ENCODE measurements at places on chromosomes 11 and 22.
A peak's percentile ranks its signal among the peaks of the same experiment; 100 is the strongest.

DNA sequence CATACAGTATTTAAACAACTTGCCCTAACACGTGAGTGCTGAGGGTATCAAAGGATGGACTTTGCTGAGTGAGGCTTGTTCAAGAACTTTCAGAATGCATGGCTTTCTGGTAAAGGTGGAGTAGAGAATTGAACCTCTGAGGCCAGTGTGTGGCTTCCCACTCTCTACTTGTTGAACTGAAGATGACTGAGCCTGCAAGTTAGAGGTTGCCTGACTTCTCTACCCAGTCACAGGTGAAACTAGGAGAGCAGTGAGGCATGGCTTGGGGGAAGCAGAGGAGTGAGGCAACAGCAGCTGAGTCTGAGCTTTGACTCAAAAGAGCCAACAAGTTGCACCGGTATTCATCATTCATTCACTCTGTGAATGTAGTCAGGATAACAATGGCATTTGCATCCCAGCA, 256.4 kb upstream of the SESN3 start:
- no peak for DNase-seq

- no peak for DNase-seq
These were observed 87.3 kb downstream of the KCNQ1 start for GRCh38 chr11:2531987-2532703.

- DNase-seq = no peak
These were observed 91.9 kb upstream of the NTM start for GRCh38 chr11:131278472-131278871.

- no peak for DNase-seq
These were observed 58.4 kb upstream of the WNT7B start for GRCh38 chr22:46035380-46035741.

GRCh38 chr22:36279219-36279666, 26.3 kb downstream of the APOL1 start:
- no peak for DNase-seq

DNA sequence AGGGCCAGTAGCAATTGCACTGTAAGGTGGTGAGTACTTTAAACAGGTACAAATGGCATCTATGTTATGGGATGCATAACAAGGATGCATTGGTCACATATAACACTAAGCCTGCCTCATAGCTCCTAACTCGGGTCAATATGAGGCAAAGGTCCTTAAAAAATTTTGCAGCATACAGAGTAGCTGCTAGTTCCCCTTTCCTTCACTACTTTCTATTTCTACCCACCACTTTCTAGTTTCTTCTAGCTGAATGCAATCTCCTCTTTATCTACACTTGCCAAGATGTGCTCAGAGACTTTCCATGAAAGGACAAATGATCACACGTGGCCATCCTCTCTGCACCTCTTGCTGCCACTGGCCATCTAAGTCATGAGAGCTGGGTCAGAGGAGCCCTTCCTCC, 9.8 kb downstream of the OR51F2 start:
- no peak for DNase-seq

DNA sequence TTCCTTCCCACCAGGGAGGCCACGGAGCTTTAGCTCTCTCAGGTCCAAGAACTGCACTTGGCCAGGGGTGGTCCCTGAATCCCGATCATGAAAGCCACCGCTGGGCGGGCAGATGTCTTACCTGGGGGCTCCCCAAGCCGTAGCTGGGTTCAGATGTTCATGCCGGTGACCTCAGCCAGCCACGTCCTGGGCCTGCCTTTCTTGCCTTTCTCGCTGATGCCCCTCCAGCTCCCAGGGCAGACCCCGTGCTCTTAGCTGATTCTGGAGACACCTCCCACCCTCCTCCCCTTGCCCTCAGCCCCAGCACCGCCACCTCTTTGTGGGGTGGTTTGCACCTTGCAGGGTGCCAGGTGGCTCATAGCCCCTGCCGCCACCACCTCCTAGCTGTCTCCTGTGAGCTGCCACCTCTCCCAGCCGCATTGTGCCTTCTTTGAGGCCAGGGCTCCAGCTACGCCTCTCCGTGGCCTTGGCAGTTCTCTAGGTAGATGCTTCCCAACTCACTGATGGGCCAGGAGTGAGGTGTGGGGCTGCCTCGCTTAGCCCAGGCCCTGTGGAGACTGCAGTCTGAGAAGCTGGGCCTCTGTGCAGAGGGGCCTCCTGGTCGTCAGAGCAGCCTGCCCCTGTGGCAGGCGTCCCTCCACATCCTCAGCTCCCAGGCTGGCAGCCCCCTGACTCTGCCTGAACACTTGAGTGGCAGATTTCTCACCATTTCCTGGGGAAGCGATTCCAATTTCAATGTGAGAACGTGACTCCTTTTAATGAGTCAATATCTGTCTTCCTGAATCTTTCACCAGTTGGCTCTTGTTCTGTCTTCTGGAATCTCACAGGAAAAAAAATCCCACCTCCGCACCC, 97.6 kb upstream of the B3GAT1 start:
- DNase-seq = peak; percentile 29

DNA sequence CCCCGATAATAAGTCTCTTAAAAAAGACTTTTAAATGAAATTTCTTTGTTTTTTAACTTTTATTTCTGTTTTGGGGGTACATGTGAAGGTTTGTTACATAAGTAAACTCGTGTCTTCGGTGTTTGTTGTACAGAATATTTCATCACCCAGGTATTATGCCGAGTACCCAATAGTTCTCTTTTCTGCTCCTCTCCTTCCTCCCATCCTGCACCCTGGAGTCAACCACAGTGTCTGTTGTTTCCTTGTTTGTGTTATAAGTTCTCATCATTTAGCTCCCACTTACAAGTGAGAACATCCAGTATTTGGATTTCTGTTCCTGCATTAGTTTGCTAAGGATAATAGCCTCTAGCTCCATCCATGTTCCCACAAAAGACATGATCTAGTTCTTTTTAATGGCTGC, 1.6 kb upstream of the GSTP1 start:
- no peak for DNase-seq

DNA sequence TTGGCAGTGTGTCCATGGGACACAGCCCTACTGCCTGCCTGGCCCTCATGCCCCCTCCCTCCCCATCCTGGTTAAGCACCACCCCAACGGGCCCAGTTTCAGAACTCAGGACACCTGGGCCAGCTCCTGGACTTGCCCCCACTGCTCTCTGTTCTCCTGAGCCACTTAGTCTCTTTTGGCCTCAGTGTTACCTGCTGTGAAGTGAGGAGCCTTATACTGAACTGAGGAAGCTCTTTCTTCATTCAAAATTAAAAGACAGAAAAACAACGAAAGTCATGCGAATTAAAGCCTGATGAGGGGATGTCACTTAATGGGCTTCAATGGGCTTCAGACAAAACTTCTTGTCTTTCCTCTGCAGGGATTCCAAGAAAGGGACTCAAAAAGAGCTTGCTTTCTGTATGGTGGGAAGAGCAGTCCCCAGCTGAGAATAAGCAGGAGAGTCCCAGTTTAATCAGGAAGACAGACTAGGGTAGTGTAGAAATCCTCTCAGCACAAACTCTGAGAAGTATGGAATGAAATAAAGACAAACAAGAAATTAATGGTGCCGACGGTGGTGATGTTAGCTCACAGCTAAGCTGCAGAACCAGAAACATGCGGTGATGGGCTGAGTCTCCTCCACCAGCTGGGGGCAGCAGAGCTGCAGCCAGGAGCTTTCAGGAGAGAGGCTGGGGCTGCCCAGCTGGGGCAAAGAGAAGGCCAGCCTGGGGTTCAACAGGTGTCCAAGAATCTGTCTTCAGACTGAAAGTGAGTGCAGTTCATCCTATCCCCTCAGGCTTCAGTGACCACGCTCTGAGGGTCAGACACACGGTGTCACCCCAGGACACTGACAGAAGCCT, 101.0 kb downstream of the GGTLC2 start:
- peak; percentile 17 for DNase-seq

- DNase-seq = no peak
These were observed 17.1 kb downstream of the RNF214 start for GRCh38 chr11:117249571-117249970.

DNA sequence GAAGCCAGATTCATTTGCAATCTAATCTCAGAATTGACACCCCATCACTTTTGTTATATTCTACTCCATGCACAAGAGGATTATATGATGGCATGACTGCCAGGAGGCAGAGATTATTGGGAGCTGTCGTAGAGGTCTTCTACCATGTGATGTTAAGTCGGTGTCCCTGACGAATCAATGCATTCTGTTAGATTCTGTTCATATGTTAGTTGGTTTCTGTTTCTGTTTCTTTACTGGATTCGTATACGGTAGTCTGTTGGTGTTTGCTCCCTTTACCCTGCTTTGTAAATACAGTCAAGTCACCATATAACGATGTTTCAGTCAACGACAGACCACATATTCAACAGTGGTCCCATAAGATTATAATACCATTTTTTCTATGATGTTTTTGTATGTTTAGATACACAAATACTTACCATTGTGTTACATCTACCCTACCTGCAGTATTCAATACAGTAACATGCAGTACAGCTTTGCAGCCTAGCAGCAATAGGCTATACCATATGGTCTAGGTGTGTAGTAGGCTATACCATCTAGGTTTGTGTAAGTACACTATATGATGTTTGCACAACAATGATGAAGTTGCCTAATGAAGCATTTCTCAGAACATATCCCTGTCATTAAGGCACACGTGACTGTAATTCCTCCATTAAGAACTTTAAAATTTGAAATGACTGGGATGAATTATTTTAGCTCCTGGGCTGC, 22.8 kb upstream of the RASSF10 start:
- DNase-seq = no peak

DNA sequence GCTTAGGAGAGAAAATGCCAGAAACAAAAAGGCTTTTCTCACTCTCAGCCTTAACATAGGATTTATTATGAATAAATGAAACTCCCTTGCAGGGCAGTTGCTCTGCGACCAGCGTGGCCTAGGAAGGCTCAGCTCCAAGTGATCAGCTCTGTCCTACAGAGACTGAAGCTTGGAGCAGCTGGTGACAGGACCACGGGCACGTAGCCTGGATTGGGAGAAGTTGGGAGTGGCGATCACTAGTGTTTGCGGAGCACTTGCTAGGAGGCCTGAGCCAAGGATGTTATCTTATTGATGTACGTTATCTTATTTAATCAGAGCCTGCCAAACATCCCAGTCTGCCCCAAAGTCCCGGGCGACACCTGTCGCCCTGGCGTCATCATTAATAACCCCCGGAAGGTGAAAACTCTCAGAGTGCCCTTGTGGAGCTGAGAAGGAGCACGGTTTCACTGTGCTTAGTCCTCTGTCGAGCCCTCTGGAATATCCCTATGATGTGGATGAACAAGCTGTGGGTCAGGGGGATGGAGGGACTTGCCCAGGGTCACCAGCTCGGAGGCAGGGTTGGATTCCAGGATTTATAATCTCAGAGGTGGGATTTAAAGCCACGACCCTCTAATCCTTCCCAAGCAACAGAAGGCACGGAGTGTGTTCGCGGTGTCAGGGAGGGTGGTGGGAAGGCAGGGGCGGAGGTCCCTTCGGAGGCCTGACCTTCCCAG, 40.8 kb upstream of the SMIM38 start:
- DNase-seq = no peak

DNA sequence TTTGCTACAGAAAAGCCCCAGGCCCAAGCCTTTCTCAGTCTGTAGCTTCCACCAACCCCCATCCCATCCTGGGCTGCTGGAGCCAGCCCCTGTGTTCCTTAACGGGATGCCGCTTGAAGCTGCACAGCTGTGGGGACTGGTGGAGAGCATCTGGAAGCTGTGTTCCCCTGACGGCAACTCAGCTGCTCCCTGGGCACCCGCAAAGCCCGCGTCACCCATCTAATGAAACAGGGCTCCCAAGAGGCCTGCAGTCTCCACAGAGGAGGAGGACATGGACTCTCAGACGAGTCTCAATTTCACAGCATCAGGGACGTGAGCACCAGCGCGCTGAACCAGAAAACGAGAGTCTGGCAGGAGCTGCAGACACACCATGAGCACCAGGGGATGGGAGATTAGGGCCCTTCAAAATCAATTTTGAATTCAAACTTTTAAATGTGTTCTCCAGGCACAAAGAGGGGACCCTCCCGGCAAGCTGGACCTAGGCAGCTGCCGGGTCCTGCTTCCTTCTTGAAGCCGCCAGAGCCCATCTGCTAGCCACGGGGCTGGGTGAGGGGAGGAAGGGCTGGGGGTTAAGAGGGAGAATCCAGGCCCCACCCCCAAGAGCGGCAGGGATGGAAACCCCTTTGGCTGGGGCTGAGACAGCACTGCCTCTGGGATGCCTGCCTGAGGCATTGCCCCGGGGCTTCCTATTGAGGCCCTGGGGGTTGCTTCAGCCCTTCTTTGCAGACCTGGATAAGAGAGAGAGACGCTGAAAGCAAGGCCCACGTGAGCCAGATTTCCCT, 21.0 kb downstream of the LMO1 start:
- DNase-seq = no peak

DNA sequence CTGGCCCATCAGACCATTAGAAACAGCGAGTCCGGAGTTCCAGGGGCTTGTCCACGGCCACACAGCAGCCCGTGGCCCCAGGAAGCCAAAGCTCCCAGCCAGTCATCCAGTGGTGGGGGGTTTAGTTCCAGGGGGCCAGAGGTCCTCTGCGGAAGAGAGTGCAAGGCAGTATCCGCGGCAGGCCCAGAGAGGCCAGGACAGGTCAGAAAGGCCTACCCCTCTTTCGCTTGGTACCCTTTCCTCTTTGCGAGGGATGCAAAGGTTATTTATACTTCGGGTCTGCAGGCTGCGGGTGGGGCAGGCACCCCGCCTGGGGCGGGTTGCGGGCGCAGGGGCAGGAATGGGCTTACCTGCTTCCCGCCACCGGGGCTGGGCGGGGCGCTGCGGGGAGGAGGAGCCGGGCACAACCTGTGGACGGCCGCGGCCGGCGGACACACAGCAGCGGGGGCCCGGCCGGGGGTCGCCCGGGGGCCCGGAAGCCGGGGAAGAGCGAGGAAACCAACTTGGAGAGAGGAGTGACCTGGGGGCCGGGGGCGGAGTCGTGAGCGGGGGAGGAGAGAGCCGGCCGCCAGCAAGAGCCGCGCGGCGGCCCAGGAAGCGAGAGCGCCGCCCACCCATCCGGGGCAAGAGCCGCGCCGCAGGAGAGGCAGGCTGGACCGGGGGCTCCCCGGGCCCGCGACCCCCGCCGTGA, at the start of gene SH3BP1:
SH3BP1 (plus strand) TSS at position 600 of the 691 bp plus-strand sequence. CDS start 119 bp downstream, outside the sequence.
- peak; percentile 53 for DNase-seq

GRCh38 chr22:47449508-47450270, 687.2 kb downstream of the TBC1D22A start:
- DNase-seq = no peak

GRCh38 chr22:48261048-48261621, 1498.7 kb downstream of the TBC1D22A start:
- DNase-seq = no peak

DNA sequence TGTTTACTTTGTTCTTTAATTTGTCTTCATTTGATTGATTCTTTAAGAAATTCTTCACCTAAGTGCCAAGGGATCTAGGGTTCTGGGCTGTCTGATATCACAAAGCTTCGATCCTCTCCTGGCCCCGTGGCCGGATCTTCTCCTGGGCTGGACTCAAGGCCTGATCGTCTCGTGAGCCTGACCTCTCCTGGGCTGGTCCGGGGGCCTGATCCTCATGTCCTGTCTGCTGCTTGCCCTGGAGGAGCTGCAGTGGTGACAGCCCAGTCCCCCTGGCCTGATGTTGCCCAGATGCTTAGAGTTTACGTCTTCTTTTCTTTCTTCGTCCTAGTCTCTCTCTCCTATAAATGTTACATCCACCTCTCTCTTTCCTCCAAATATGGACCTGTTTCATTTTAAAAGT, 3.3 kb downstream of the NADSYN1 start:
- no peak for DNase-seq

Measured in CD4-positive, alpha-beta T cell (primary cell).